ENCODE measurements at places on chromosomes 7 and 10. TPM values are rescaled to one million over a fixed set of nuclear protein-coding genes. Genes with fewer than 3 reads are reported as not detected.

DNA sequence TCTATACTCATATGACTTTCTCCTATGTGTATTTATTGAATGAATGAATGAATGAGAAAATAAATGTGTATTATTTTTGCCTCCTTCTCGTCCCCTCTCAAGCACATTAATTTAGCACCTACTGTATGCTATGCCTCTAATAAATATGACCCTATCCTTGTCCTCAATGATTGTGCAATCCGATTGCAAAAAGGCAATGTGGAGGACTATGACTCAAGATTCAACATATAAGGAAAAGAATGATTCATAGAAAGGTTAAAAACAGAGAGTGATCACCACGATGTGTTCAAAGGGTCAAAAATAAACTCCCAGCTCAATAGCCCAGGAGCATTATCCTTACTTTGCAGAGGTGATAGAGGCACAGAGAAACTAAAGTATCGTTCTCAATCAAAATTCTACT, 322.8 kb upstream of the SORCS1 start:
- no peak for DNase-seq

DNA sequence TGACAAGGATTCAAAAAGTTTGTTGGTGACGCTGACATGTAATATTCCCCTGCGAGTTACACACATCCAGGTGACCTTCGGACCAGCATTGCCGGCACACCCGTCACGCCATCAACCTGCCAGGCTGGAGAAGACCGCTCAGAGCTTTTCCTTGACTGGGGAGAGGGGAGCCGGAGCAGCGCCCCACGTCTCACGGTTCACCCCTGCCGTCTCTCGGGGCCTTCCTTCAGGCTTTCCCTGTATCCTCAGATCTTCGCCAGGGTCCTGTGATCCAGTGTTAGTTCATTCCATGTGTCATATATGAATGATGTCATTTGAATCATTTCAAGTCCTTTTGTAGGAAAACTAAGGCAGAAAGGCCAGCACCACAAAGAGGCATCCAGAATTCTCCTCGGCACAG, 127.8 kb downstream of the MGMT start:
- no peak for DNase-seq

DNA sequence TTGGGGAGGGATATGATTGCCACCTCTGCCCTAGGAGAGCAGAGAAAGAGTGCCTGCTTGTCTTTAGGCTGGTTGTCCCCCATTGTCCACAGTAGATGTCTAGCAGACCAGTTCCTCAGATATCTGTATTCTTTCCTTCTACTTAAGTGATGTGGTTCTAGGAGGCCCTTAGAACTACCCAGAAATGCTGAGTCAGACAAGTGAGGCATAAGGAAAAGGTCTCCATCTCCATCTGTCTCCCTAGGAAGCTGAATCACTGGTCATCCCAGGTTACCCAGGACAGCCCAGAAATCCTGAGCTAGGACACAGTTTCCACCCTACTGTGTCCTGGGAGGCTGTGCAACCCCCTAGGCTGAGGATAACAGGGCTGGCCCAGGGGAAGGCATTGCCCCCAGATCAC, 93.4 kb upstream of the INHBA start:
- DNase-seq = no peak

DNA sequence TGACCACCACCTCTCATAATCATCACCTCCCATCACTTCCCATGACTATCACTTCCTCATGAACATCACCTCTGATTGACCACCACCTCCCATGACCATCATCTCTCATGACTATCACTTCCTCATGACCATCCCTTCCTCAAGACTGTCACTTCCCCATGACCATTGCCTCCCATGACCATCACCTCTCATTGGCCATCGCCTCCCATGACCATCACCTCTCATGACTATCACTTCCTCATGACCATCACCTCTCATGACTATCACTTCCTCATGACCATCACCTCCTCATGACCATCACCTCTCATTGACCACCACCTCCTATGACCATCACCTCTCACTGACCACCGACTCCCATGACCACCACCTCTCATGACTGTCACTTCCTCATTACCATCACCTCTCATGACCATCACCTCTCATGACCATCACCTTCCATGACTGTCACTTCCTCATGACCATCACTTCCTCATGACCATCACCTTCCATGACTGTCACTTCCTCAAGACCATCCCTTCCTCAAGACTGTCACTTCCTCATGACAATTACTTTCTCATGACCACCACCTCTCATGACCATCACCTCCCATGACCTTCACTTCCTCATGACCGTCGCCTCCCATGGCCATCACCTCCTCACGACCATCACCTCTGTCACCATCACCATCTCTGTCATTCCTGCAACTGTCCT, 51.6 kb downstream of the PDGFA start:
- DNase-seq = no peak

GRCh38 chr7:111796671-111797070, 234.4 kb upstream of the IMMP2L start:
- DNase-seq = no peak

PHKG1 gene
- total RNA-seq = 3.6 TPM

Measured in activated T-helper 2 cell treated with anti-CD3 and anti-CD28 coated beads, Interferon-gamma antibody, Interleukin-2, Interleukin-4, amounts not matched to agents 10 μg/mL and 5 μg/mL and 100 μg/mL, durations not matched to agents 14 hours and 24 hours and 36 hours (primary cell).